ENCODE measurements at places on chromosomes 1 and 21. TPM values are rescaled to one million over a fixed set of nuclear protein-coding genes. Genes with fewer than 3 reads are reported as not detected.

The C1orf53 gene
- not detected for total RNA-seq

The CPTP gene
- 21.9 TPM for total RNA-seq

The NHLH1 gene
- total RNA-seq: 0.40 TPM

The ZNF670 gene
- total RNA-seq: 1.4 TPM

The ACP6 gene
- 17.8 TPM for total RNA-seq

The UBE2U gene
- not detected for total RNA-seq

The SPAG17 gene
- total RNA-seq: not detected

The SYDE2 gene
- 0.58 TPM for total RNA-seq

The CD34 gene
- 0.03 TPM for total RNA-seq

The C21orf91 gene
- 55.9 TPM for total RNA-seq

The FNDC5 gene
- total RNA-seq: not detected

The ANKRD34A gene
- 3.7 TPM for total RNA-seq

The SPATA17 gene
- total RNA-seq: not detected

The REN gene
- total RNA-seq: not detected
